Hippocampal formation (tissue), 2 donors: ENCODE measurements at places on chromosomes 4 and X.

GRCh38 chrX:3134316-3134945 lies 93.2 kb downstream of the ARSF start:
- no peak for DNase-seq

DNA sequence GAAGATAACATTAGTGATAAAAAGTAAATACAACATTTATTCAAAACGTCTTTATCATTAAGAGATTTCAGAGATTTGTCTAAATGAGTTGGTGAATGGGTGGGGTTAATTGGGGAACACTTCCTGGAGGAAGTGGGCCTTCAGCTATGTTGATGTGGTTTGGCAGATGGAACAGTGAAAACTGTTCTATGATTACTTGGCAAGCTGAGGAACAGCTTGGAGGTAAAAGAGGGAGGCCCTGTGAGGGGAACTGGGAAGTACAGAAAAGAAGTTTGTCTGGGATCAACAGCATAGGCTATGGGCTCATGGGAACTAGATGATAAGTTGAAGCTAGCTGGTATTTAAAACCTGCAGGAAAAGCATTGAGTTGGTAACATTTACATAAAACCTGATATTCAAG lies 26.0 kb downstream of the OCRL start:
- no peak for DNase-seq

GRCh38 chr4:102478186-102478585 lies 23.0 kb upstream of the NFKB1 start:
- no peak for DNase-seq

DNA sequence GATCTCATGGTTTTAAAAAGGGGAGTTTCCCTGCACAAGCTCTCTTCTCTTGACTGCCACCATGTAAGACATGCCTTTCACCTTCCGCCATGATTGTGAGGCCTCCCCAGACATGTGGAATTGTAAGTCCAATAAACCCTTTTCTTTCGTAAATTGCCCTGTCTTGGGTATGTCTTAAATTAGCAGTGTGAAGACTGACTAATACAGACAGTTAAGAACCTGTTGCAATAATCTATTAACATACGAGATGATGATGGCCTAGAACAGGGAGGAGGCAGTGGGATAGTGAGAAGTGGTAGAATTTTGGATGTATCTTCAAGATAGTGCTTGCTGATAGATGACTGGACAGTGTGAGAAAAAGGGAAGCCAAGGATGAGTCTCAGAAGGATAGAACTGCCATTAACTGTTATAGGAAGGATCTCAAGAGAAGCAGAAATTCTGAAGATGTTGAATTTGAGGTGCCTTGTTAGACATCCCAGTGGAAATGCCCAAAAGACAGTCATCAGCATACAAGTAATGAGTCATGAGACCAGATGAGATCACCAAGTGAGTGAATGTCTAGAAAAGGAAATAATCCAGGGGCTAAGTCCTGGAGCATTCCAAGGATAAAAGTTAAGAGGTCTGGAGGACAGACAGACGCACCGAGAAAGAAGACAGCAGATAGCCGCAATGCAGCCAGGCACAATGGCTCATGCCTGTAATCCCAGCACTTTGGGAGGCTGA lies 38.8 kb upstream of the UGDH start:
- no peak for DNase-seq

- DNase-seq, result no peak
Observed at GRCh38 chr4:63901304-63901703, 507.9 kb downstream of the TECRL start.

GRCh38 chrX:136802515-136802914 lies 21.8 kb upstream of the ARHGEF6 start:
- DNase-seq, result no peak

DNA sequence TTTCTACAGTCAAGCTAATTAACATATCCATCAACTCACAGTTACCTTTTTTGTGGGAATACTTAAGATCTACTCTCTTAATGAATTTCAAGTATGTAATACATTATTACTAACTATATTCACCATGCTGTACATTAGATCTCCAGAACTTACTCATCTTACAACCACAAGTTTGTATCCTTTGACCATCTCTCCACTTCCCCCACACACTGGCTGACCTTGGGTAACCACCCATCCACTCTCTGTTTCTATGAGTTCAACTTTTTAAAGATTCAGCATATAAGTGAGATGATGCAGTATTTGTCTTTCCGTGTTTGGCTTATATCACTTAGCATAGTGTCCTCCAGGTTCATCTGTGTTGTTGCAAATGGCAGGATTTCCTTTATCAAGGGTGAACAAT lies 30.5 kb upstream of the MAGED1 start:
- no peak for DNase-seq

DNA sequence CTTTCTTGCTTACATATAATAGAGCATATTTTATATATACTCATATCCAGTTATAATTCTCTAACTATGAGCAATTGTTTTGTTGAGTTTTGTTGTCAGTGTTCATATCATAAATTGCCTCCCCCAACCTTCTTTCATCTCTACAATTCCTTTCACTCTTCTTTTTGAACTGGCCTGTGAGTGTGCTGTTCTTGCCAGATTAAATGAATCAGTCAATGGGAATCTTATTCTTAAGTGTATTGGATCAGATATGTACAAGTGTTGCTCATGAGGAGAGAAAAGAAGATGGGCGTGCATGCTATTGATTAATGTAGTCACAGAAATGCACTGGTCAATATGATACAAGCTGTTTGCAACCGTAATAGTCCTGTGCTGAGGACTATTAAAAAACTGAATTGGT lies 728.1 kb upstream of the MAGEB2 start:
- DNase-seq, result no peak

DNA sequence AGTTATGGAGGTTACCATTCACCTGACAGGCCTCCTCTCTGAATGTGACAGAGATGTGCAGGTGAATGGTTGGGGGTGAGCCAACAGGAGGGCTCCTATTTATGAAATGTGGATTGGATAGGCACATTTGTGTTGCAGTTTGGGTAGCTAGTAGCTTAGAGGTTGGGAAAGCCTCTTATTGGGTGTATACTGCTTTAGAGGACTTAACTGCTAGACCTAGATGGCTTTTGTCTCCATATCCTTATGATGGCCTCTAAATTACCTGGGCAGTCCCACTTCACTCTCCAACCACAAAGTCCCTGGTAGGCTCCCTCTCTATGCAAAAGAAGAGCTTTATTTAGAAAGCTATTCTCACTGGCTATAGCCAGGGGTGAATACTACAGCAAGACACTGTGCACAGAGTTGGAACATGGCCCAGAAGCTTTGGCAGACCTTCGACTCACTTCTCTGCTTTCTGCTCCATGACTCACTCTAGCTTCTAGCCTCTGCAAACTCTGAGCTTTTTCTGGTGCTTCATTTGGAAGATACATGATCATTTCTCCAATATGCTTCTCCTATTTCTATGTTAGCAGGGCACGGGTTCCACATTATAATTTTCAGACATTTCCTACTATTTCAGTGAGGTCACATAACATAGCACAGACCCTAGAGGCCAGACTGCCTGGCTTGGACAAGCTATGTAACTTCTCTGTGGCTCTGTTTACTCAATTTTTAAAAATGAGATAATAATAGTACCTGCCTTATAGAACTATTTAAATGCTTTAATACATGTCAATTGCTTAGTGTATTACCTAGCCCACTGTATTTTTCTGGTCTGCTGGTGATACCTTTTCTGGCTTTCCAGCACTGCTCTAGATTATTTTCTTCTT lies 6.0 kb upstream of the VGLL1 start:
- peak; percentile 4 for DNase-seq
